ENCODE measurements at places on chromosomes 7 and 10.

GRCh38 chr10:24552346-24553016, 171.2 kb downstream of the ARHGAP21 start:
- DNase-seq, result no peak

DNA sequence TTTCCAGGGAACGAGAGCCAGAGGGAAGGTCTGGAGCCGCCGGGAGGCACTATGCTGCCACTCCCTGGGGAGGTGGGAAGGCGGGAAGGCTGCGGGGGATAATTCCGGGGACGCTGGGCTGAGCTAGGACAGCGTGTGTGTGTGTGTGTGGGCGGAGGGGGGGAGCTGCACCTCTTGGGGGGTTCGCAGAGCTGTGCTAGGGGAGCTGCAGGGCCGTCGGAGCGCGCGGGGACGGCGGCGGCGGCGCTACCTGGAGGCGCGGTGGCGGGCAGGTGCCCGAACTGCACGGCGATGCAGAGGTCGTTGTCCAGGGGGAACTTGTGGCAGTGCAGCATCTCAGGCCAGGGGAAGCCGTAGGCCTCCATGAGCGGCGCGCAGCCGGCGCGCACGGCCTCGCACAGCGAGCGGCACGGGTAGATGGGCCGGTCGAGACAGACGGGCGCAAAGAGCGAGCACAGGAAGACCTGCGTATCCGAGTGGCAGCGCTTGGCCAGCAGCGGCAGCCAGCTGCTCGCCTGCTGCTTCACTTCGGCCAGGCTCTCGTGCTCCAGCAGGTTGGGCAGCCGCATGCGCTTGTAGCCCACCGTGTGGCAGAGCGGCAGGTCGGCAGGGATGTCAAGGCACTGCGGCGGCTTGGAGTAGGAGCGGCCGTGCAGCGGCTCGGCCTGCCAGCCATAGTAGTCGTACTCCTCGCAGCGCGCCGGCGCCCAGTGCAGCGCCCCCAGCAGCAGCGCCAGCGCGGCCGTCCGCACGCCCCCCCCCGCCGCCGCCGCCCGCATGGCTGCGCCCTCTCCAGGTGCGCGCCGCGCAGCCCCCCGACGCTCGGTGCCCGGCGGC, 526 bp downstream of the SFRP5 start:
- DNase-seq, result no peak

- no peak for DNase-seq
Measured at GRCh38 chr7:133268355-133268754, 15.5 kb downstream of the EXOC4 start.

- no peak for DNase-seq
Measured at GRCh38 chr7:112399501-112399900, 50.8 kb upstream of the IFRD1 start.

DNA sequence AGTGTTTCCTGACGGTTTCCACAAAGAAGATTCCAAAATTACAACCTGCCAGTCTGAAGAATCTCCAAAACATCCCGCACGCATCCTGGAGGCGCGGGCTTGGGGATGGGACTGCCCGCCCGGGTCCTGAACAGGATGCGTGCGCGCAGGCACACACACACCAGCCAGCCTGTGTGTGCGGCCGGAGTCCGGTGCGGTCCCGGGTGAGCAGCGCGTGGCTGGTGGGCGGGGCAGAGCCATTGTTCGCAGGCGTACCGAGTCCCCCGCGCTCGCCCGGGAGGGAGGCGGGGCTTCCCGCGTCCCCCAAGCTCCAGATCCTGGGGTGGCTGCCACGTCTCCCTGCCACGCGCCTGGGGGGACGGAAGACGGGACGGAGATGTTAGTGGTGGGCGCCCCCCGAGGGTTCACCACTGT, 675 bp upstream of the SCD start:
- no peak for DNase-seq

Measured in non-pigmented ciliary epithelial cell (primary cell).